ENCODE measurements at places on chromosomes 3 and 15.

- no peak for DNase-seq
Measured at GRCh38 chr3:138329984-138330293, 288 bp upstream of the NME9 start.

DNA sequence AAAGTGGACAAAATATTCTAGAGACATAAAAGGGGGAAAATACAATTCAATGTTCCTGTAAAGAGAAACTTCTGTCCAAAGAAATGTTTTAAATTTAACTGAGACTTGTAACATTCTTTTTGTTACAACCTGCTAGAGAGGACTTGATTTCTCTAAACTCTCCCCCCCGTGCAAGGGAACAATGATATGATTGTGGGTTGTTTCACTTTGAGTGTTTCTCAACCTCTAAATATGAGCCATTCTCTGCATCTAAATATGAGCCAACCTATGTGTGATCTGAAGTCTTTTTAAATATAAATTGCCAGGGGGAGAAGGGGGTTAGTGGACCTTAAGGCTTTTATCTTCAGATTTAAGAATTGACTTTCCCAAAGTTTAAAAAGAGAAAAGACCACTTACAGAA, 14.6 kb downstream of the ZNF860 start:
- DNase-seq, result no peak

- DNase-seq, result no peak
Measured at GRCh38 chr3:181912384-181912783, 200.7 kb downstream of the SOX2 start.

DNA sequence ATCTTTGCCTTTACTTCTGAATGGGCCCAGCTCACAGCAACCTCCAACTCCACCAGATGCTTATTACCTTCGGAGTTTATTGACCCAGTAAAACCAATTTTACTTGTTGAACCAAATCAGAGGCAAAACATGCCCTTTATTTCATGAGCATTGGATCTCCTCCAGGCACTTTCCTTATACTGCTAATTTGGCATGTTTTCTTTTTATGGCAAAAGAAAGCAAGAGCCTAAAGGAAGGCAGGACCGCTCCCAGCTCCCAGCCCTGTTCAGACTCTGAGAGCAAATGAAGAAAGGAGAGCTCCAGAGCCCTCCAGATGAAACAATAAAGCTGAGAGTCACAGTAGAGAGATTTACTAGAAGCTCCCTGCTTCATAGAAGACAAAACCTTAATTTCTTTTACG, 81.5 kb upstream of the NR2E3 start:
- no peak for DNase-seq

DNA sequence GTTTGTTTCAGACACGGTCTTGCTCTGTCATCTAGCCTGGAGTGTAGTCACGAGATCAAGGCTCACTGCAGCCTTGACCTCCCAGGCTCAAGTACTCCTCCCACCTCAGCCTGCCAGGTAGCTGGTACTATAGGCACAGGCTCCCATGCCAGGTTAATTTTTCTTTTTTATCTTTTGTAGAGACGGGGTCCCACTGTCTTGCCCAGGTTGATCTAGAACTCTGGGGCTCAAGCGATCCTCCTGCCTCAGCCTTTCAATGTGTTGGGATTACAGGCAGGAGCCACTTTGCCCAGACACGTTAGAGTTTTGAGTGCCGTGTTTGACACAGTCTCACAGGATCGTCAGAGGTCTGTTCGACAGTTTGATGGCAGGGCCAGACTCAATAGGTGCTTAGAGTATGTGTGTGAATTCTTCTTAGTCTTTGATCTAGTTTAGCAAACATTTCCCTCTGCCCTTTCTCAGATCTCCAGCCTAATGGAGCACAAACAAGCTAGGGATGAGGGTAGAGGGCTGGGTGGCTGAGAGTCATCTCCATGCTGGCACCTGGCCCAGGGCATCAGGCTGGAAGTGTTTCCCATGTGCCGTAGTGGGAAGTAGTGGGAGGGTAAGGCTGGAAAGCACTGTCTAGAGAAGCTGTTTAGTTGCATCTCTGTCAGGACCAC, 66.1 kb upstream of the DLG1 start:
- no peak for DNase-seq

DNA sequence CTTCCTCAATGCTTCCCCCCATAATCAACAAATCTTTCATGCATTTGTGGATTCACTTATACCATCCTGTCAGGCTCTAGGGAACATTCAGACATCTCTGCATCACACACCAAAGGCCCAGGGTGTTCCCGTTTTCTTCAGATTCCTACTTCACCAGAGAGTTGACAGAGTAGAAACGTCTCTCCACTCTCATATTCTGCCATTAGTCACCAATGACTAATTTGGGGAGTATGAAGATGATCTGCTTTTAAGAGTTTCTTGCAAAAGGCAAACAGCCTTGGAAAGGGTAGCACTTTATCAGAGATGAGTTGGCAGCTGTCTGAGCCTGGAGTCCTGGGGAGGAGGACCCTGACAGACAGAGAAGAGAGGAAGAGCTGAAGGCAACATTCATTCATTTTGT, 55.8 kb upstream of the DGKG start:
- no peak for DNase-seq
